Skin of body (tissue), 3 donors: ENCODE measurements at places on chromosomes 1 and 21. TPM values are rescaled to one million over a fixed set of nuclear protein-coding genes. Genes with fewer than 3 reads are reported as not detected.

DNA sequence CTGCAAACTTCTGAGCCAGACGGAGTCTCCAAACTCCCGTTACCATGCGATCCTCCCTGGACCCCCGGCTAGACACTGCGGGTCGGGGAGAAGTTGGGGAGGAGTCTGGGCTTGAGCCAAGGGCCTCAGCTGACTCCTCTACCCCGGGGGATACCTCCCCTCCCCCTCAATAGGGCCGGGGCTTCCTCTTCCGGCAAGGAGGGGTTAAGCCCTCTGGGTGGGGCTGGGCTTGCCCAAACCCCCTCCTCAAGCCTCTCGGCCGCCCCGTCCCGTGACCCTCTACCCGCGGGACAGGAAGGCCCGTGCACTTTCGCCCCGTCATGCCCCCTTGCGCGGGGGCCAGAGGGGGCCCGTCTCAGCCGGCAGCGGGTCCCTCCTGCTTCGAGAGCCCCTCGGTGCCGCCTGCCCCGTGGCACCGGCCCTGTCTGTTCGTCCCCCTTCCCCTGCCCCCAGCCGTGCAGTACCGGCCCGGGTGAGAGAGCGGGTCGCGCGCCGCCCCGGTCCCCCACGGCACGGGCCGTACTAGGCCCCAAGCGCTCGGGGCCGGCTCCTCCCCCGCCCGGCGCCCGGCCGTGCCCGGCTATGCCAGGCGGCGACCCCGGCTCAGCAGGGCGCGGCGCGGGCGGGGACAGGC, 652 bp downstream of the ARL8A start:
- DNase-seq: no peak

- no peak for DNase-seq
Observed at GRCh38 chr1:147236959-147237791, 5.3 kb upstream of the CHD1L start.

DNA sequence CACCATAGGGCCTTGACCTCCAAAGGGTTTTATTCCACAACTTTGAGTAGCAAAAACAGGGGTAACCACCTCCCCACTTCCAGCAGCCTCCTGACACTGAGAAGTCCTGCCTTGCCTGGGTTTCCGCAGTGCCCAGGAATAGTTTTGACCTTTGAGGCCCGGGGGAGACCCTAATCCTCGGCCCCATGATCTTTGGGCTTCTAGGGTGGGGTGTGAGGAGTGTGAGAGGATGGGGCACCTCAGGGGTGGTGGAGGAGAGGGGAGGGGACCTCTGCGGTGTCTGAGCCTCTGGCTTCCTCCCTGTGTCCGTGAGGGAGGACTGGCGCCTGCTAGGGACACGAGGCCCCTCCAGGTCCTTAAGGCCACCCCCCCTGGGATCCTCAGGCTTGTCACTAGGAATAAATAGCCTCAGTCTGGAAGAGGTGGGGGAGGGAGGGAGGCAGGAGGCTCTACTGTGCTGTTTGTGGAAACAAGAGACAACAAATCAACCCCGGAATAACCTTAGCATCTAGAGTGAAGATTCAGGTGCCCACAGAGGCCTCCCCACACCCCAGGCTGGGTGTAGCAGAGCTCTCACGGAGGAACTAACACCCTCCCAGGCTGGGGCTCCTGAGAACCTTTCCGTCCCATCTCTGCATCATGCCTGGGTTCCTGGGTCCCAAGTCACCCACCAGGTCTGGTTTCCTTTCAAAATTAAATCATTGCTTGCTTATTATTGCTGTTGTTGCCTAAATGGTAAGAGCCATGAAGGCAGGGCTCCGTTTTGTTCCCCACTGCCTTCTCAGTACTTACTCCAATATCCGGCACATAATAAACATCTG, 904 bp upstream of the FHL3 start:
- no peak for DNase-seq

GRCh38 chr1:30879940-30880677, 28.4 kb downstream of the SDC3 start:
- DNase-seq: no peak

DNA sequence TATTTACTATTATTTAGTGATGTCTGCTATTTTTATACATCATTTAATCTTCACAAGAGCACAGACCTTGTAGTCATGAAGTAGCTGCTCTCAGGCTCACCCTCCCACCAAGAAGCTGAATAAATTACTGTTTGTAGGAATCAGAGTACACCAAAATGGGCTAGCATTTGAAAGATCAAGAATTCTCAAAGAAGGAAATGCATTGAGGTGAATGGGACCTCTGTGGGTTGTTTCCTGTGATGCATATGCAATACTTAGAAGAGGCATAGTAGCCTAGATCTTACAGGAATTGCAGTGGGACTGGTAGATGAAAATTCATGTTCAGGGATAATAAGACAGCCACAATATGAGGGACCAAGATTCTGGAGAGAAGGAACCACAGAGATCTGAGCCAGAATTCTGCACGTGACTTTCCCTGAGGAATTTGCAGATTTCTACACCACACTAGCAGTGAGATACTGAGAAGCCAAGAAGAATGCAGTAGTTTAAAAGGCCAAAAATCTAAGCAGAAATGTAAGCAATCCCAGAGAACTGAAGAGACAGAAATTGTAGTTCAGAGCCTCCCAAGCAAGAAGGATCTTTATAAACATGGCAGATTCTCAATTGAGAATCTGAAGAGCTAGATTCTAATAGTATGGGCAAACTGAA, 307.0 kb downstream of the ST6GALNAC3 start:
- peak; percentile 33 for DNase-seq

DNA sequence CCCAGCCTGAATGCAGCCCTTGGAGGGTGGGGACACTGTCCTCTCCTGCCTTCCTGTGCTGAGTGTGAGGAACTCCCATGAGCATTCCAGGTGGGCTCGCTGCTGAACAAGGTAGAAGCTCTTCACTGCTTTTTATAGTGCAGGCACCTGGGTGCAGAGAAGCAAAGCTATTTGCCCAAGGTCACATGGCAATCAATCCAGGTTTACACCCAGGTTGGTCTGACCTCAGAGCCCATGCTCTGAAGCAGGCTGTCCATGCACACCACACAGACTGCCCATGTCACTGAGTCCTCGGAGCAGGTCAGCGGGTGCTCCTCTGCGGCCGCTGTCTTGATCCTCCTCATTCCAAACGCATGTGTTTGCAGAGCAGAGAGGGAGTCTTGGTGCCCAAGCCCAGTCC, 323.4 kb upstream of the VAMP3 start:
- DNase-seq: no peak

DNA sequence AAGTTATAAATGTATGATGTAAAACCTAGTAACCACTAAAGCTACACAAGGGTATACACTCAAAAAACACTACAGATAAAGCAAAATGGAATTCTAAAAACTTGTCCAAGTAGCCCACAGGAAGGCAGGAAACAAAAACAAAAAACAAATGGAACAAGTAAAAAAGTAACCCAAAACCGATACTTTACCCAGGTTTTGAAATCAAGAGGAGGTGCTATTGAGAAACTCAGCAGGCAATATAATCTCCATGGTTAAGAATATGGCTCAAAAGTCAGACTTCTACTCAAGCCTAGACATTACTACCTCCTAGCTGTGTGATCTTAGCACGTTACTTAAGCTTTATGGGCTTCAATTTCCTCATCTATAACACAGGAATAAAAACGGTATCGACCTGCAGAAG, 13.3 kb downstream of the RBBP5 start:
- no peak for DNase-seq

- no peak for DNase-seq
Observed at GRCh38 chr1:153513023-153513422, 22.8 kb downstream of the S100A6 start.

GRCh38 chr21:33651965-33652680, 9.8 kb downstream of the ITSN1 start:
- no peak for DNase-seq

DNA sequence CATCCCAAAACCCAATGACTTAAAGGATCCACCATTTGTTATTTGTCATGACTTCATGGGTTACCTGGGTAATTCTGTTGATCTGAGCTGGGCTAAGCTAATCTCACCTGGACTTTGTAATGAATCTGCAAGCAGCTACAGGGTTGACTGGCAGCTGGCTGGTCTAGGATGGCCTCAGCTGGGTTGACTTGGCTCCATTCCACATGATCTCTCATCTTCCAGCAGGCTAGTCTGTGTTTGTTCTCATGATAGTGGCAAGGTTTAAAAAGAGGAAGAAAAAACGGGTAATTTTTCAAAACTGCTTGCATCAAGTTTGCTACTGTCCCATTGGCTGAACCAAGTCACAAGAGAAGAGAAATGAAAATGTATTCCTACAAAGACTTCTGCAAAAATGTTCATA, 24.8 kb upstream of the ZMYM4 start:
- DNase-seq: no peak

GRCh38 chr1:206010060-206010459, 6.9 kb upstream of the RAB7B start:
- DNase-seq: no peak

DNA sequence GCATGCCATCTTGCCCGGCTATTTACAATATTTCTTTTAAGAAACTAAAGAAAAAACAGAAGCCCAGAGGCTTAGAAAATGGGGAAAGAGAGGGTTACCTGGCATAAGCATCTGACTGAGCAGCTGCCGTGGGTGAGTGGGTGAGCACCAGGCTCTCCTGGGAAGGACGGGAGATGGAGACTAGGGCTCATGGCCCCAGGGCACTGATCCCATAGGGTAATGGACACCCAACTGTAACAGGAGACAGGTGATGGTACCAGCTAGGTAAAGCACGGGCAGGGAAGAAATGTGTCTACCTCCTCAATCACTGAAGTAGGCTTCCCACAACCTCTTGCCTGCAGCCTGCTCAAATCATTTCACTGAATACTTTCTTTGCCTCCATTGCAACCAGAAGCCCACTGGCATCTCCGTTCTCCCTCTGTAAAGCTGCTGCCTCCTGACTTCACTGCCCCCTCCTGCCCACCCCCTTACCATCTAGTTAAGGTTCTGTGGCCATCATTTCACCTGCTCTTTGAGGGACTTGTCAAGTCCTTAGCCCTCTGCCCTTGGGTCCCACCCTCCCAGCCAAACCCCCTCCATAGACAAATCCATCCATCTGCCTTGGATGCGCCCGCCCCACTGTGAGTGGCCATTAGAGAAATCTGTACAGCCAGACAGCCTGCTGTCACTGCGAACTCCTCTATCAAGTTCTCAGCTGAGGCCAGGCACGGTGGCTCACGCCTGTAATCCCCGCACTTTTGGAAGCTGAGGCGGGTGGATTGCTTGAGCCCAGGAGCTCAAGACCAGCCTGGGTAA, 6.2 kb downstream of the TMEM125 start:
- DNase-seq: no peak

- no peak for DNase-seq
Observed at GRCh38 chr1:8913457-8913856, 32.2 kb upstream of the CA6 start.

- peak; percentile 51 for DNase-seq
Observed at GRCh38 chr1:60797351-60797750, 285.0 kb upstream of the NFIA start.

GRCh38 chr1:4600615-4601460, 53.6 kb upstream of the AJAP1 start:
- DNase-seq: no peak

DNA sequence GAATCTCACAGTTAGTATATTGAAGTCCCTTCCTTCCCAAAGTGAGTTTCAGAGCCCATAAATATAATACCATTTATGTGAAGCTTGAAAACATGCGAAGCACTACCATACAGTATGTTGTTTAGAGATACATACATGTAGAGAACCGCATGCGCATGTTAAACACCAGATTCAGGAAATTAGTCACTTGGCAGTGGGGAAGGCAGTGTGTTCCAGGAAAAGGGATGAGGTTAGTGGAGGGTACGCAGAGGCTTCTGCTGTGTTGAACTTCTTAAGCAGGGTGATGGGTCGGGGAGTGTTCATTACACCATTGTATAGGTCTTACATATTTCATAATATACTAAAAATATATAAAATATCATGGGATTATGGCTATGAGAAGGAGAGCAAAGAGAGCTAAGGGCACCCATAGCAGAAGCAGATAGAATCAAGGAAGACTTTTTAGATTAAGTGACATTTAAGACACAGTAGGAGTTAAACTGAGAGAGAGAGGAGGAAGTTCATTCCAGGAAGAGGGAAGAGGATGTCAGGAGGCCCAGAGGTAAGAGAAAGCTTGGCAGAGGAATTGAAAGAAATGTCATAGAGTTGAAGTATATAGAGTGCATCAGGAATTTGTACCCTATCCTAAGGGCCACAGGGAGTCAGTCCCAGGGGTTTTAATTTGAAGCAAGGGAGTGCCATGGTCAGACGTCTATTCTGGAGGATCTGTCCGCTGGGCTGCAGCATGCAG, 43.5 kb upstream of the SARS1 start:
- no peak for DNase-seq

GRCh38 chr1:117707371-117707770, 101.5 kb downstream of the TENT5C start:
- no peak for DNase-seq

- no peak for DNase-seq
Observed at GRCh38 chr21:44291936-44292811, 6.5 kb downstream of the AIRE start.

GRCh38 chr1:206535853-206536188, 28.5 kb downstream of the RASSF5 start:
- DNase-seq: no peak

Gene RUNX3
- total RNA-seq: 1.9 TPM

Gene RAB3B
- total RNA-seq: 1.9 TPM

Gene PRDX6
- total RNA-seq: 135 TPM

Gene FHAD1
- total RNA-seq: 1.4 TPM

Gene NPHS2
- not detected for total RNA-seq

Gene AJAP1
- total RNA-seq: 0.30 TPM

Gene ZNF683
- not detected for total RNA-seq

Gene CD5L
- total RNA-seq: 0.39 TPM

Gene SPRR1B
- 22.3 TPM for total RNA-seq

Gene GPR37L1
- total RNA-seq: not detected

Gene HPDL
- total RNA-seq: 0.89 TPM

Gene HMCN1
- 109 TPM for total RNA-seq

Gene S100A11
- 79.9 TPM for total RNA-seq

Gene ASCL5
- not detected for total RNA-seq

Gene SMCP
- not detected for total RNA-seq

Gene IL10
- 1.4 TPM for total RNA-seq
